Activated T-helper 1 cell treated with Interleukin-2 at 50 U/mL for 16 hours (primary cell): ENCODE measurements at places on chromosomes 7 and 10.

GRCh38 chr7:115232041-115232440 is 310.1 kb downstream of the MDFIC start:
- no peak for DNase-seq

GRCh38 chr7:85274454-85274853 is 87.6 kb upstream of the SEMA3D start:
- DNase-seq: no peak

- no peak for DNase-seq
These were observed 319.4 kb downstream of the WDR37 start for GRCh38 chr10:1375346-1376170.

GRCh38 chr10:98098247-98098646 is 36.2 kb upstream of the R3HCC1L start:
- DNase-seq: no peak

GRCh38 chr10:68001539-68001938 is 73.5 kb downstream of the HERC4 start:
- no peak for DNase-seq
